Heart left ventricle (tissue), 16 donors: ENCODE measurements at places on chromosomes 3 and 15. TPM values are rescaled to one million over a fixed set of nuclear protein-coding genes. Genes with fewer than 3 reads are reported as not detected.
A peak's percentile ranks its signal among the peaks of the same experiment; 100 is the strongest.

GRCh38 chr15:23897091-23897490 lies 210.0 kb upstream of the NDN start:
- no peak for DNase-seq

DNA sequence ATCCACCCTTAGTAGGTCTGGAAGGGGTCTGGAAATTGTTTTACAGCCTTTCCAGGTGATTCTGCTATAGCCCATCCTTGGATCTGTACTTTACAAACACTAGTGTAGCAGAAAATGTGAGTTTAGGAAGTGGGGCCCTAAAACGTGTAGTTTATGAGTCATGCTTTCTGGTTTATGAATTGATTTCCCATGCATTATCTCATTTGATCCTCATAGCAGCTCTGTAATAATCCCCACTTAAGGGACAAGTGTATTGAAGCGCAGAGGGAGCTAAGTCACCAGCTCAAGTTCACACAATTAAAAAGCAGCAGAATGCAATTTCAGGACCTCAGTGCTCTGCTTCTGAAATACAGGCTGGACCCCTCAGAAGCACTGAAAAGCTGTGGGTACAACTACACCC lies 22.7 kb upstream of the STARD5 start:
- no peak for DNase-seq

DNA sequence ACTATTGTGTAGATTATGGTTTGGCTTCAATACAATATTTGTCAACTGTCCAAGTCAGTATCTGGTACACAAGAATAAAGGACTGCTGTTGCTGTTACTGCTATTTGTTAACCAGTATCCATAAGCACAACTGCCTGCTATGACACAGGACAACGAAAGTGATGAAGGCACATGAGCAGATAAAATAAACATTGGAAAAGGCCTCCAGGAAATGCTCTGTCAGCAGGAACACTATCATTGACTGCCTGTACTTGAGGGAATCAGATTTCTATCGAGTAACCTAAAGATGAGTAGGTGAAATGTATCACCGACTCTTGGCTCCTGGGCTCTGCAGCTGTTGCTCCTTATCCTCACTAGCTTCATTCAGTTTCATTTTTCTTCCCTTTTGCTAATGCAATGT lies 56.5 kb downstream of the FMN1 start:
- DNase-seq, result no peak

- no peak for DNase-seq
Measured at GRCh38 chr15:97929456-97930229, 30.9 kb upstream of the ARRDC4 start.

GRCh38 chr3:197253238-197253947 lies 45.0 kb downstream of the DLG1 start:
- no peak for DNase-seq

GRCh38 chr3:13012221-13012691 lies 61.0 kb downstream of the IQSEC1 start:
- DNase-seq, result peak; percentile 76

DNA sequence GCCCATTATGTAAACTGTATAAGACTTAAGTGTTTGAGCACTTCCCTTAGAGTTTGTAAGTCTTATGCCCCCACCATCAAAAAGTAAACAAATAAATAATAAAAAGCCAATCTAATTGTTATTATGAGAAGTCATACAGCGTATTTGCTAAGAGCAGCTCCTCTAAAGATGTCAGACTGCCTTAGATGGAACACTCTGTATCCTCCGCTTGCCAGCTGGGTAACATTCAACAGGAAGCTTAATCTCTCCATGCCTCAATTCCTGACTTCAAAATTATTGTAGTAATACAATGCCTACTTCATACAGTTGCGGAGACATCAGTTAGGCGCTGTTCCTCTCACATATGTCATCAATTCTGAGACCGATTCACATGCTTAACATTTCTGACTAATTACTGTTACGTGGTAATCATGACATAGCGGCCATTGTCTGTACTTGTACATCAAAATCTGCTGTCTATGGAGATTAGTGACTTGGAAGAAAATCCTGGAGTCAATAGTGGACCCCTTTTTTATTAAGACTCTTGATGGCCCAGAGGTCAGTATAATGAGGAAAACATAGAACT lies 417.7 kb downstream of the LPP start:
- no peak for DNase-seq

GRCh38 chr3:46102780-46103130 lies 75.5 kb upstream of the XCR1 start:
- no peak for DNase-seq

- DNase-seq, result peak; percentile 74
Measured at GRCh38 chr15:39976291-39977274, 42.7 kb downstream of the EIF2AK4 start.

- DNase-seq, result no peak
Measured at GRCh38 chr3:195184716-195185421, 86.1 kb downstream of the XXYLT1 start.

DNA sequence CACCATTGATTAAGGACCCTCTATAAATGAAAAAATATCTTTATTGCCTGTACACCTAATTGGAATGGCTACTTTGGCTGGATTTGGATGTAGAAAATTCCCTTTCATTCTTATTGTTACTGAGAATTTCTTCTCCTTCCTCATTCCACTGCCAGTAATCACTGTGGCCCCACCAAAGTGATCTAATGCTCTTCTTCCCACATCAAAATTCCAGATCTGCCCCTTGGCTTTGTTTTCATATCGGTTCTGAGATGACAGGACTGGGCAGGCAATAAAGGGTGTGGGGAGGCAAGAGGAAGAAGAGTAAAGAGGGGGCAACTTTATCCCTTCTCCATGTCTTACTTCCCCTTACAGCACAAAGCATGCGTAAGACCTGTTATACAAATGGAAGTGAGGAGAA lies 2.1 kb downstream of the ANKUB1 start:
- DNase-seq, result no peak

- DNase-seq, result no peak
Measured at GRCh38 chr15:68484696-68485400, 52.9 kb upstream of the ITGA11 start.

GRCh38 chr15:31393444-31394091 lies 66.9 kb downstream of the KLF13 start:
- no peak for DNase-seq

- no peak for DNase-seq
Measured at GRCh38 chr3:88031642-88032077, 27.1 kb downstream of the CGGBP1 start.

- peak; percentile 54 for DNase-seq
Measured at GRCh38 chr3:141308588-141309218, 59.6 kb upstream of the ZBTB38 start.

GRCh38 chr3:86239946-86240345 lies 751.0 kb downstream of the VGLL3 start:
- DNase-seq, result no peak

DNA sequence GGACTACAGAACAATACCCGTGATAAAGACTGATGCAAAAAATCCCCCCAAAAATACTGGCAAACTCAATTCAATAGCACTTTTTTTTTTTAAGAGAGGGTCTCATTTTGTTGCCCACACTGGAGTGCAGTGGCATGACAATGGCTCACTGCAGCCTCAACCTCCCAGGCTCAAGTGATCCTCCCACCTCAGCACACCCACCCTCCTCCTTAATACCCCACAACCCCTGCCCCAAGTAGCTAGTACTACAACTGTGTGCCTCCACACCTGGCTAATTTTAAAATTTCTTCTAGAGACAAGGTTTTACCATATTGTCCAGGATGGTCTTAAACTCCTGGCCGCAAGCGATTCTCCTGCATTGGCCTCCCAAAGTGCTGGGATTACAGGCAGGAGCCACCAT lies 11.4 kb downstream of the TOP2B start:
- DNase-seq, result no peak

DNA sequence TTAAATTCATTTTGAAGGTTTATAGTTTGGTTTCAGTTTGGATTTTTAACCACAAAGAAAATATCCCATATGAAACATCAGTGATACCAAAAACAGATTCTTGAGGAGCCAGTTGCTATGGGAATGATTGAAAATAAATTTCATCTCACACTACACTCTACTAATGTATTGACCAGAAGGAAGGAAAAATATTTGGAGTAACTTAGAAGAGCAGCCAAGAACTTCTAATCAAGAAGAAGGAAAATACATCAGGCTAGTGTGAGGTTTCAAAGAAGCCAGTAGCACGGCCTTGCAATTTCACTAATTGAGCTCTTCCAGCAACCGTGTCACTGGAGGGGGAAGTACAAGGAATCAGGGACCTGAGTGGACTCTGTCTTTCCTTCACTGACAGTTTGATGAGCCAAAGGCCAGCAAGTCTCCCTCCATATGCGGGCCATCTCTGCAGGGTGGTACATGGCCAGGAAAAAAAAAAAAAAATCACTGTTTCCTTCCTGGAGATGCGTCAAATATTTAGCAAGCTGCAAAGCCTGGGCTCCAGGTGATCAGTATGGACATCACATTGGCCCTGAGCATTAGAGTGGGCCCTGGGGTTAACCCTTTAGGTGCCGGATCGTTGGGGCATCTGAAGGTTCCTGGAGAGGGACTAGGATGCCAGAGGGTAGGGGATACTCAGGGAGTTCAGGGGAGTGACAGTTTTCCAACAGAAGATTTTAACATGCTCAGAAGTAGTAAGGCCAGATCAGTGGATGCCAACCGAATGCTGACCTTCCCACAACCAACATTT lies 37.1 kb downstream of the SLC12A8 start:
- DNase-seq, result no peak

DNA sequence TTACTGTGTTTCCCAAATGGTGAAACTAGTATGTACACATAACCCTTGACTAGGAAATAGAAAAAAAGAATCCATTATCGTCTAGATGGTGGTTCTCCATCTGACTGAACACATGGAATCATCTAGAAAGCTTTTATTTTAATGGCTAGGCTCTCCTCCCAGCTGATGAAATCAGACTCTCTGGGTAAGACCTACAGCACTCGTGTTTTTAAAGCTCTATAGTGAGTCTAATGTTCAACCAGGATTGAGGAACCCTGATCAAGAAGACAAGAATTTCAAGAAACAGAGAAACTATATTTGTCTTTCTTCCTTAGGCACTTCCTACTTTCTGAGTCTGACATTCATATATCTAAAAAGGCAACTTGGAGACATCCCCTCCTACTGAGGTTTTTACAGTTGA lies 118.8 kb downstream of the TMCO5A start:
- DNase-seq, result no peak

- DNase-seq, result peak; percentile 45
Measured at GRCh38 chr15:89828281-89829145, 13.9 kb upstream of the ANPEP start.

DNA sequence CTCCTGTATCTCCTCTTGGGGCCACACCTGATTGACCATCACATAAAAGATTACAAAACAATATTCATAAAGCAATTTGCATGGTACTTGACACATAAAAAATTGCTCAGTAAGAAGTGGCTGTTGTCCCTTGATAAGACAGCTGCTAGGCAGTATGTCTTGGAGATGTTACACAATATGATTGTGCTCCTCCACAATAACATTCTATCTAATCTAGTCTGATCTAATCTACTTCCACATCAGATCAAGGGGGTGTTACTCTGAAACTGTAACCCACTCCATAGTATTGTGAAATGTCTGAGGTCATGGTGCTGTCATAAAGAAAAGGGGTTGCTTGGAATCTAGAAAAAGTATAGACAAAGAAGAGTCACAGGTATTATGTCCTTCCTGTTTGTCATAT lies 23.4 kb upstream of the AQP9 start:
- DNase-seq, result no peak

- no peak for DNase-seq
Measured at GRCh38 chr3:146425341-146425740, 44.0 kb downstream of the PLSCR2 start.

- no peak for DNase-seq
Measured at GRCh38 chr15:34768530-34768929, 13.7 kb upstream of the GJD2 start.

DNA sequence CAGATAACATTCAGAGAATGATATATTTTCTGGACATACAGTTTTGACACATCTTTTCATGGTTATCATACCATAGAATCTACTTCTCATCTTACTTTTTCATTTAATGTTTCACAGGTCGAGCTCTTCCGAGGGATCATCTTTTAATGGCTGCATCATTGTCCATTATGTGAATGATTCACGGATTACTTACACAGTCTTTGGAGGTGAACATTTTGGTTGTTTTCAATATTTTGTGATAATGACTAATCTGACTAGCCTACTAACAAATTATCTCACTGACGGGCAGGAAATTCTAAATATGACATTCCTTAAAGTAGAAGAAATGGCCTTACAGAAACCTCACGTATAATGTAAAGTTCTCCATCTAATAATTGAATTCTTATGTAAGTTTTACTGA lies 209.1 kb upstream of the STRIT1 start:
- DNase-seq, result no peak

DNA sequence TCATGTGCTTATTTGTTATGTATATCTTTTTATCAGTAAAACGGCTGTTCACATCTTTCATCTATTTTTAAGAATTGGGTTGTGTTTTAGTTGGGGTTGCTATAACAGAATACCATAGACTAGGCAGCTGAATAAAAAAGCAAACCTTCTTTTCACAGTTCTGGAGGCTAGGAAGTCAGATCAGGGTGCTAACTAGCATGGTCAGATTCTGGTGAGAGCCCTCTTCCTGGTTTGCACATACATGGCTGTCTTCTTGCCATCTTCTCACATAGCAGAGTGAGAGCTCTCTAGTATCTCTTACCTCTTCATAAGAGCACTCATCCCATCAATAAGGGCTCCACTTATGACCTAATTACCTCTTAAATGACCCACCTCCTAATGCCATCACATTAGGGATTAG lies 33.8 kb downstream of the NMD3 start:
- DNase-seq, result no peak

ZNF501 gene
- total RNA-seq, result 4.0 TPM

CFAP44 gene
- total RNA-seq, result 0.63 TPM

P2RY1 gene
- total RNA-seq, result 4.7 TPM

LRRC2 gene
- 97.3 TPM for total RNA-seq

LRRC15 gene
- 0.94 TPM for total RNA-seq

SLC24A5 gene
- not detected for total RNA-seq

DNASE1L3 gene
- 0.44 TPM for total RNA-seq

GRAMD2A gene
- not detected for total RNA-seq

FILIP1L gene
- total RNA-seq, result 120 TPM

CRABP1 gene
- not detected for total RNA-seq

ZMYND10 gene
- 1.2 TPM for total RNA-seq

TRAIP gene
- 1.0 TPM for total RNA-seq

CCDC191 gene
- total RNA-seq, result 0.81 TPM

SLC35A5 gene
- total RNA-seq, result 16.4 TPM

SENP5 gene
- total RNA-seq, result 27.3 TPM

MRAS gene
- 228 TPM for total RNA-seq

CFAP20DC gene
- total RNA-seq, result not detected

PP2D1 gene
- total RNA-seq, result not detected

SATB1 gene
- total RNA-seq, result 39.7 TPM

TRAT1 gene
- total RNA-seq, result not detected

TF gene
- total RNA-seq, result 3.0 TPM

TLR9 gene
- 0.56 TPM for total RNA-seq
